ENCODE measurements at places on chromosomes 4 and X.

DNA sequence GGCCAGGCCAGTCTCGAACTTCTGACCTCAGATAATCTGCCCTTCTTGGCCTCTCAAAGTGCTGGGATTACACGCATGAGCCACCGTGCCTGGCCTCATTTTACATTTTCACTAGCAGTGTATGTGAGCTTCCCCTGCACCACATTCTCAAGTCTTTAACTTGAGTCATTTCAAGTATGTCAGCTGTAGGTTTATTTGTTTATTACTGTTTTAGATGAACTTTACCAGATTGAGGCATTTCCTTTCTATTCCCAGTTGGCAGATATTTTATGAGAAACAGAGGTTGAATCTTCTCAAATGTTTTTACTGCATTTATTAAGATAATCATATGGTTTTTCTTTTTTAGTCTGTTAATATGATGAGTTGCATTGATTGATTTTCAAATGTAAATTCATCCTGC lies 114.6 kb upstream of the SH3RF1 start:
- DNase-seq = no peak

DNA sequence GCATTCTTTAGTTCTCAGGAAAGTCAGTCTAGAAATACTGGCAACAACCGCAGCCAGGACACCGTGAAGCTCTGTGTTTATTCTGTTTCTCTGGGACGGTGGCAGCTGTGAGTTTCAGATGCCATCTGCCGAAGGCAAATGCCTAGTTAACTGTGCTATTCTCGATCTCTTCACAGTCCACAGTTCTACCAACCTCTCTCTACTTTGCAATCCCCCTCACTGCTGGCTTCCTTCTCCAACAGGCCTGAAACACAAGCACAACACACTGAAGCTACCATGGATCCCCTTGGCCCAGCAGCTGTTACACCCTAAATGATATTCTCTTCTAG lies 118.8 kb downstream of the ZNF827 start:
- DNase-seq = peak; percentile 50

GRCh38 chrX:149499766-149500165 lies 5.3 kb downstream of the IDS start:
- DNase-seq = no peak

DNA sequence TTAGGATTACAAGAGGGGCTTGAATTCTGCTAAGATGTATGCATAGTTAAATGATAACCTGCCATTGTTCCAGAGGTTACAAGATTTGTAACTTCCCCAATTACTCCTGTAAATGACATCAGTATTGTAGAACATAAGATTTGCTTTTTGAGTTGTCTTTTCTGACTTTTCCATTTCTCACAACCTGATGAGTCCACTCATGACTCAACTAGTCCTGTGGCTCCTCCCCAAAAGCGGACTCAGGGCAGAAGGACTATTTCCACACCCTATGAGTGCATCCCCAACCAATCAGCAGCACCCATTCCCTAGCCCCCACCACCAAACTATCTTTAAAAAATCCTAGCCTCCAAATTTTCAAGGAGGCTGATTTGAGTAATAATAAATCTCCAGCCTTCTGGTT lies 54.7 kb downstream of the HOPX start:
- DNase-seq = no peak

GRCh38 chr4:149841686-149842085 lies 26.0 kb upstream of the IQCM start:
- no peak for DNase-seq

DNA sequence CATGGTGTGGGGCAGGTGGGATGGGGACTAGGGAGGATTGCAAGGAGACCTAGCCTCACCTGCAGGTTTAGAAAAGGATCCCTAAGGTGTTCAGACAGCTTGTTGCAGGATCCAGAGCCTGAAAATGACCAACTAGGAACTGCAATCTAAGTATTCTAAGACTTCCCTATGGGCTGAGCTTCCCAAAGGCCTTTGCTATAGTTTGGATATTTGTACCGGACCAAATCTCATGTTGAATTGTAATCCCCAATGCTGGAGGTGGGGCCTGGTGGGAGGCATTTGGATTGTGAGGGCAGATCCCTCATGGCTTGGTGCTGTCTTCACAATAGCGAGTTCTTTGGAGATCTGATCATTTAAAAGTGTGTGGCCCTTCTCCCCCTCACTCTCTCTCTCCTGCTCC lies 52.1 kb downstream of the GPC3 start:
- DNase-seq = no peak

DNA sequence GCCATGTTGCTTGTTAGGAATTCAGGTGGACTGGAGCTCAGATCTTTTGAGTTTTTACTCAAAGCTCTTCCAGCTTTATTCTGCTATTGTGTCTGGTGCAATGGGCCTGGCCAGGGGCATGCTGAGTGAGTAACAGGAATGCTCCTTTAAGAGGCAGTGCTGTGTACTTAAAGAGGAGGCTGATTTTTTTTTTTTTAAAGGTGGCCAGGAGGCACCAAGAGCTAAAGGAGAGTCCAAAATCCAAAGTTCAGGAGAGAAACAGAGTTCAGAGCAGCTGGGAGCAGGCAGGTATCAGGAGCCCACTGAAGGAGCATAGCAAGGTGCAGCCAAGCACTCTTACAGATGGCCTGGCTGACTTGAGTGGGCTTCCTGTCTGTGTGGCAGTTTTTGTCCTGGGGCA lies 178.7 kb downstream of the FMR1NB start:
- DNase-seq = no peak

GRCh38 chr4:1472148-1472797 lies 66.0 kb upstream of the NKX1-1 start:
- no peak for DNase-seq

GRCh38 chr4:177855507-177856197 lies 413.4 kb upstream of the AGA start:
- no peak for DNase-seq

- no peak for DNase-seq
Observed at GRCh38 chrX:10101269-10101668, 55.5 kb upstream of the CLCN4 start.

- no peak for DNase-seq
Observed at GRCh38 chr4:71261633-71262121, 77.1 kb upstream of the SLC4A4 start.

DNA sequence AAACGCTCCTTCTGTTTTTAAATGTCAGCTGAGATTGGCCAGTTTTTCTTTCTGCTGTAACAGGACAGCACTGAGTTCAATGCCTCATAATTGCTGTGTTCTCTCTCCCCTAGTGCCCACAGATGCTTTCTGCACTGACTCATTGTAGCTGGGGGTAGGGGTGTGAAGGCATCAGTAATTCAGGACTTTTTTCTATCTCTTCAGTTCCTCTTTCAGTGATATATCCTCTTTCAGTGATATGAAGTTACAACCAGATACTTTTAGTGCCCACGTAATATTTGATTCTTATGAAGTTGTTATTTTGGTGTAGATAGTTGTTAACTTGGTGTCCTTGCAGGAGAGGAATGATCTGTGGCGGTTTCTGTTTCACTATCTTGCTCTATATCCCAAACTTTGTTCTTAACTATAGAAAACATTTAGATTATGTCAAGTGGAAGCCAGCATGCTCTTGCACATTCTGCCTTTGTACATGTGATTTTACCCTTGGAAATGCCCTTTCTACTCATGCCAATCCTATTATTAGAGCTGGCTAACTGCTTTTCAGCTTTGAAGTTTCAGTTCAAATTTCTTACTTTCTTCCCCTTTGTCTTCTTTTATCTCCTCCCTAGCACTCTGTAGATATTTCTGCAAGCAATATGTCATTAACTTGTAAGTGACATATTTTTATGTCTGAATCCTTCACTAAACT lies 1258.4 kb downstream of the FAM133A start:
- DNase-seq = no peak

GRCh38 chr4:147576084-147576483 lies 41.1 kb upstream of the TMEM184C start:
- no peak for DNase-seq

- no peak for DNase-seq
Observed at GRCh38 chrX:137031517-137032340, 2.1 kb downstream of the GPR101 start.

GRCh38 chrX:52082578-52082977 lies 13.6 kb upstream of the MAGED4B start:
- no peak for DNase-seq

GRCh38 chr4:21946858-21947257 lies 1.7 kb downstream of the KCNIP4 start:
- no peak for DNase-seq

DNA sequence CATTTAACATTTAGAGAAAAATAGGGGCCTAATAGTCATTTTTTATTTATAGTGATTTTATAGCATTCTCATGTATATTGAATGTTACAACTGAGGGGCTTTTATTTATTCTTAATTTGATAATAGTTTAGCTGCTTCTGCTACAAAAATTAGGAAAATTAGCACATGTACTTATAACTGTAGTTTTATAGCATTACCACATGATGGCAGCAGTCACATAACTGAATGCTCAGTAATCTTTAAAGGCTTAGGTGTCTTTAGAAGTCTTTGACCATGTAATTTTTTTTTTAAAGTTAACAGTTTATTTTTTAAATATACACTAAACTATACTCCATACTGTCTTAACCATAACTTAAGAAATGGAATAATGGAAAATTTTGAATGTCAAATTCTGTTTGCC lies 136.6 kb downstream of the STAG2 start:
- no peak for DNase-seq

GRCh38 chrX:110675886-110676285 lies 119.7 kb downstream of the CHRDL1 start:
- DNase-seq = no peak

- DNase-seq = no peak
Observed at GRCh38 chrX:9942086-9942485, 25.1 kb upstream of the CLDN34 start.

DNA sequence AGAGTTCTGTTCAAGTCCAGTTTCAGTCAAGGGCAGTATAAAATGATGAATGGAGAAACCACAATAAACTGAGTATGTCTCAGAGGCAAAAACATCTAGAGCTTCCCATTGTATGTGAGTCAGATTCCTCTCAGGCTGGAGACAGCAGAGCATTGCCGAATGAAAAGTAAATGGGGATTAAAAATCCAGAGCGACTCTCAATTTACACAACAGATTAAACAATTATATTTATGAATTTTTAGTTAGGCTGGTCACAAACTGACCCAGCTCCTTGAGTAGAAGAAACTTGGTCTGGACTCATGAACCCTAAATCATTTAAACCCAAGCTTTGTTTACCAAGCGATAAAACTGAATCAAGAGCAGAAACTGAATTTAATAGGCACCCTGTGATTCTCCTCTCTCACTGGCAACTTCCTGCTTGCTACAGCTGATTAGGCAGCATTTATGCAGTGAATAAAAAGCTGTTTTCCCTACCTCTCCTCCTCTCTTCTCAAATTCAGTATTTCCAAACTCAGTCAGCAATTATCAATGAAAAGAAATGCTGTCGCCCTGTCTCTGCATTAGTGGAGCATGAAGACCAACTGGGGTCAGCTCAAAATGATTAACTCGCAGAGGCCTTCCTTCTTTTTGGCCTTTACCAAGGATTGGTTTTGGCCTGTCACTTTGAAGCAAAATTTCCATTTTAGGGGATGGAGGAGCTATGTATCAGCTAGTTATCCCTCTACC lies 568.0 kb downstream of the PDHA2 start:
- DNase-seq = no peak

- no peak for DNase-seq
Observed at GRCh38 chr4:183304067-183304466, 16.0 kb downstream of the CLDN22 start.

GRCh38 chrX:24480400-24480865 lies 15.3 kb downstream of the PDK3 start:
- no peak for DNase-seq

DNA sequence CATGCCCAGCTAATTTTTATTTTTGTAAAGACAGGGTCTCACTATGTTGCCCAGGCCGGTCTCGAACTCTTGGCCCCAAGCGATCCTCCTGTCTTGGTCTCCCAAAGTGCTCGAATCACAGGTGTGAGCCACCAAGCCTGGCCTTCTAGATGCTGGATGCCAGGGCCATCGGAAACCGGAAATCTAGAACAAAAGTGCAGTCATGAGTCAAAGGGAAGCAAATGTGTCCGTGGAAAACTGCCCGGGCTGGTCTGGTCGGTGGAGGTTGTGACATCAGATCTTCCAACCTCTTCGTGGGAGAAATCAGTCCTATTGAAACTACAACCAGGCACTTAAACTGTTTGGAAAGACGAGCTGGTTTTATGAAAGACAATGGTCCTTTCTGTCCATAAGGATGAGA lies 92.3 kb upstream of the SHOX start:
- DNase-seq = no peak

- DNase-seq = no peak
Observed at GRCh38 chr4:31370866-31371465, 650.8 kb downstream of the PCDH7 start.

- DNase-seq = no peak
Observed at GRCh38 chrX:31130457-31131220, 58.8 kb upstream of the FTHL17 start.

DNA sequence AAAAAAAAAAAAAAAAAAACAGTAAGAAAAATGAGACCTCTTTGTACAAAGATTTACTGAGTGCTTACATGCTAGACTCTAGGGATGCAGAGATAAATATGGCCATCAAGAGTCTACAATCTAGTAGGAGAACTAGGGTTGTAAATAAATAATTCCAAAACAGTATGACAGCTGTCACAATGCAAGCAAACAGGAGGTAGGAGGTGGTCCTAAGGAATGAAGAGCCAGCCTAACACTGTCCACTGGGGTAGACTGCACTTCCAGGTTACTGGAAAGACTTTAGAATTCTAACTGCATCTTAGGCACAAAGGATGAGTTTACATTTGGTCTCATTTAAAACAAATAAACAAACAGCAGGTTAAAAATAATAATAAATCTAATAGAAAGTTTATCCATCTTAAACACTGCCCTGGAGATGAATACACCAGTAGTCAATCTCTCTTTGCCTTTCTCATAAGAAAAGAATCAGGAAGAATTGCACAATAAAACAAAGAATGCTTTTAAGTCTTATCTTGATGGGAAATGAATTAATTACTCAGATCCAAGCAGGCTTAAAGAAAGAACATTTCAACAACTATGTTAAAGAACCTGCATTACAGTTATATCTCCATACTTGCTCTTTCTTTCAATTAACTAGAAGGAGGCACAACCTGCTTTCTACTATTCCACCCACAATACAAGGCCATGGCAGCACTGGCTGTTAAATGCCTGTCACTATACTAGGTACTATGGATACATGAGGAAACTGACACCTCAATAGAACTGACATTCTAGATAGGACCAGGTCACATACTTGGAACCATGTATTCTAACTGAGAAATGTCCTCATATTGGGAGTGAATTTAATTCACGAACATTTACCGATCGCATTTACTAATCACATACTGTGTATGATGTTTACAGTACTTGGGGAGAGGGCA lies 12.7 kb downstream of the ADGRA3 start:
- DNase-seq = no peak

GRCh38 chr4:127217586-127218229 lies 415.0 kb upstream of the INTU start:
- DNase-seq = no peak
